Stimulated activated CD4-positive, alpha-beta T cell treated with anti-CD3 and anti-CD28 coated beads, Interleukin-15, amount 100 ng/mL, for 24 hours (primary cell): ENCODE measurements at places on chromosomes 4 and X.

GRCh38 chr4:13137390-13137789 lies 346.8 kb downstream of the RAB28 start:
- no peak for DNase-seq

DNA sequence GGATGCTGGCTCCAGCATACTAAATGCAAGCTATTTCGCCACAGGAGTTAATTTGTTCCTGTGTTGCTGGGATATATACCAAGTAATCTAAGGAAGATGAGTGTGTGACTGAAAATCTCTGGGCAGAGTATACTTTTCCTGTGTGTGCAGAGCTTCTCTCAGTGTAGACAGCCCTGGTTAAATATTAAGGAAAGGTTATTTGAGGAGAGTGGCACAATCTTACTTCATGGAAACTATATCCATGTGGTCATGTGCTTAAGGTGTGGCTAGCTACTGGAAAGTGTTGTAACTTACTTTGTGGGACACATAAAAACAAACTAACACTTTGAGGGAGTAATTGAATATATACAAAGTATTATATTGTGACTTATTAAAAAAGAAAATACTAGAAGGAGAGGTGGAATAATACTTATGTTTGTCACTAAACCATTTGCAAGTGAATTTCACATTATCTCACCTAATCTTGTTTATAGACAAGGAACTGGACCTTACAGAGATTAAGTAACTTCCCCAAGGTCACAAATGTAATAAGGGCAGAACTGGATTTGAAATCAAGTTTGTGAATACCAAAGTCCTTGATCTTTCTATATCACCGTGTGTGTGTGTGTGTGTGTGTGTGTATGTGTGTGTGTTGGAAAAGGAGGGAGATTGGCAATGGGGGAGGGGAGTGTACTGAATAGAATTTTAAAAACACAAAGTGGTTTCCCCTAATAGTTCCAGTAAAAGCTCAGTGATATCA lies 408.2 kb upstream of the NR3C2 start:
- DNase-seq, result no peak

- DNase-seq, result no peak
Observed at GRCh38 chr4:184599492-184600135, 49.6 kb downstream of the CASP3 start.

- no peak for DNase-seq
Observed at GRCh38 chr4:76809594-76810305, 88.2 kb downstream of the SOWAHB start.

DNA sequence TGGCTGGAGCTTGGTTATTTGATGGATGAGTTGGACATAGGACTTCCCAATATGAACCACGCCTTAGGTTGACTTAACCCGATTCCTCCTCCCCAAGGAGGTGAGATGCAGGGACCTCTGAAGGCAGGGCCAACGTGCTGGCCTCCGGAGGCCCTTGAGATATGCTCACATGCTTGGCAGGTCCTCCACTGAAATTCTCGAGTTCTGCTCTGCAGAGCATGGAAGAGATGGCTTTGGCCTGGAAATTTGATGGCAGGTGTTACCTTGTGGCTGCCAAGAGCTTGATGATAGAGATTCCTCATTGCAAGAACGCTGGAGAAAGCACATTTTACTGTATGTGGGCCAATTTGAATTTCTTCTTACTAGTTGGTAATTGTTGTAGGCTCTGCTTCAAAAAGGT lies 117.4 kb upstream of the LIMCH1 start:
- DNase-seq, result no peak

- no peak for DNase-seq
Observed at GRCh38 chrX:77694491-77694890, 91.5 kb downstream of the ATRX start.
